ENCODE measurements at places on chromosomes 6 and 20.

DNA sequence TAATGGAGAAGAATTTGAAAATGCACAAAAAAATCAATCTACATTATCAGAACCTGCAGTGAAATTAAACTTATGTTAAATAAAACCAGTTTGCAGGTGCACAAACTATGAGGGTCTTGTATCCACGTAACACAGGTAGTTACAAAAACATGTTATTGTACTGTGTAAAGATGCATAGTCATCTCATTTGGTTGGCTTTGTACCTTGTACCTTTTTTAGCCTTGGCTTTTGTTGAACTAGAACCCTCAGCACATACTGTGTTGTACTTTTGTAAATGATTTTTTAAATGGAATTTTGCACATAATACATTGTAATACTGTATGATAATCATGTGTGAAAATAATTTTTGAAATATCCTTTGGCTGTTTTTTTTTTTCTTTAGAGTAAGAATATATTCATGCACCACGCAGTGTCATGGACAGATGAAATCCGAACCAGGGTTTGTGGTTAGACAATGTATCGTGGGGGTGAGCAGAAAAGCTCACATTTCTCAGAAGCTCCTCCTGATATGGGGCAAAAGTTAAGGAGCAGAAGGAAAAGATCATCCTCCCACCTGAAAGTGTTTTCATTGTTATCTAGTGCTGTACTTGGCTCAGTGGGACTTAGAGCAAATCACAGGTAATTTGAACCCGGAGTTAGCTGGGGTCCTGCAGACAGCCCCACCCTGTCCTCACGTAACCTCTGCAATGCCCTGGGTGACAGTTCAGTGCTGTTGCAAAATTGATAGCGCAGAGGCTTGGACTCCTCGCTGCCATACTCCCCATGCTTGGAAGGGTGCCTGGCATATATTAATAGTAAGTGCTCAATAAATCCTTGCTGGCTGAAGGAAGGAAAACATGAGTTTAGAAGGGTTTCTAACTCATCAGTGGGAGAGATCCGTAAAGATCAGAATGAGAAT lies 14.8 kb upstream of the NAA20 start:
- DNase-seq = no peak

DNA sequence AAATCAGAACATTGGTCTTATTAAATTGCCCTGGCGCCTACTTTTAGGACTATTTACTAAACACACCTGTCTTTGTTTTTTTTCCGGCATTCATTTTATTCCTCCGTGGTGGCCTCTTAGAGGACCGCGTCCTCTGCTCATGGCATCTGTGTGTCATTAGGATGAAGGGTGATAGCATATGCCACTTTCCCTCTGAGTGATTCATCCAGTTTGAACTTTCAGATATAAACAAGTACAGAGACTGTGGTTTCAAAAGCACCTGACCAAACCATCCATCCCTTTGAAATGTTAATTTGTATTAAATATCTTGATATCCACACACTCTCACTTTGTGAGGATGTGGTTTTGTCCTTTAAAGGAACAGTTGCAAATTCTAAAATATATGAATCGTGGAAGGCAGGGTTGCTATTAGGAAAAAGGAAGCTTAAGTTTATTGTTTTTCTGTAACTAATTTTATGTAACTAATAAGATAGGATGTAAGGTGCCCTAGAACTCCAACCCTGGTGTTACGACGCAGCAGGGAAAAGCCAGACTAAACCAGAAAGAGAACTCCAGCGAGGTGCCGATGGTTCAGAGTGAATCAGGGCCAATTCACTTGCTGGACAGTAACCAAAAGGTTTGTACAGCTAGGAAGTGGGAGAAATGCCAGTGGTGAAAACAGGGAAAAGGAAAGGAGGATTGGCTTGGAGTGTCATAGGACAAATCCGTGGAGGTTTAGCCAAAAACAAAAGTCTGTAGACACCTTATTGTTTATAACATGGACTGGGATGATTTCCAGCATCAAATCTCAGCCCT lies 98.7 kb downstream of the SHLD1 start:
- no peak for DNase-seq

- DNase-seq = no peak
Measured at GRCh38 chr20:44358776-44359175, 3.3 kb downstream of the HNF4A start.

DNA sequence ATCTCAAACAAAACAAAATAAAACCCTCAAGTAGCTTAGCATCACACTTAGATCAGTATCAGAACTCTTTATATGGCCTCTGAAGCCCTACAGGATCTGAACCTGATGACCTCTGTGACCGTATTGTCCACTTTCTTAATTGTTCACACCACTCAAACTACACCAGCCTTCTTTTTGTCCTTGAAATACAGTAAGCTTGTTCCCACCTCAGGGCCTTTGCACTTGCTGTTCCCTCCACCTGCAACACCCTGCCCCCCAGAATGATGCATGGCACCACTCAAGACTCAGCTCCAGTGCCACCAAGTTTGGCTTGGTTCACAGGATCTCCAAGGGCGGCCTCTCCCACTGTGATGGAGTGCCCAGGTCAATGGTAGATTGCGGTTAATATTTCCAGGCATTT lies 25.7 kb downstream of the CPNE5 start:
- no peak for DNase-seq

GRCh38 chr6:111631903-111632460 lies 26.3 kb upstream of the TRAF3IP2 start:
- no peak for DNase-seq

GRCh38 chr6:111478749-111479148 lies 4.3 kb downstream of the REV3L start:
- no peak for DNase-seq

DNA sequence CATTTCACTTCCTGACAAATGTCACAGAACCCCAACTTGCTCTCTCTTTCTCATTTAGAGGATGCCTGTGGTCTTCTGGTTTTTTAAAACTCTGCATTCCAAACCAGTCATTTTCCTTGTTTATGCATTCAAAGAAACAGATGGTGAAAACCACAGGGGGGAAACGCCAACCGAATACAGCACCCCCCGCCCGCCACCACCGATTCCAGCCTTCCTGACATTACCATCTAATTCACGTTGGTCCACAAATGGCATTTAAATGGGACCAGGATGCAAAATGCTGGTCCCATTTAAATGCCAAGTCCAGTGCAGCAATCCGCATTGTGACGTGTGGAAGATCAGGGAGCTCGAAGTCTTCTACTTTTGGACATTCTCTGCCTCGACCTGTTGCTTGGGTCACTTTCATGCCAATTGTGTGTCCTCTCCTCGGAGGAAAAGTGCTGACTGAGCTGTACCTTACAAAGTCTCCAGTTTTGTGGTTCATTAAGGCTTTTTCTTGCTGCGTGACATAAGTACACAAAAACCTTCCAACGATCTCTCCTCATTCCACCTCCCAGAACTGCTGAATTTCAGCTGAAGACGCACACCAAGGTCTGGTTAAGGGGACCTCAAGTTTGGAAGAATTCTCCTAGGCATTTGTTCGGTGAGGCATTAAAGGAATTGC lies 35.8 kb downstream of the NEDD9 start:
- DNase-seq = no peak

- DNase-seq = no peak
Measured at GRCh38 chr20:45950330-45950646, 15.8 kb downstream of the PCIF1 start.

GRCh38 chr6:14711056-14711703 lies 534.7 kb upstream of the JARID2 start:
- no peak for DNase-seq

GRCh38 chr6:133890711-133891148 lies 1.8 kb downstream of the TCF21 start:
- DNase-seq = no peak

- no peak for DNase-seq
Measured at GRCh38 chr6:93418408-93419303, 703 bp downstream of the EPHA7 start.

DNA sequence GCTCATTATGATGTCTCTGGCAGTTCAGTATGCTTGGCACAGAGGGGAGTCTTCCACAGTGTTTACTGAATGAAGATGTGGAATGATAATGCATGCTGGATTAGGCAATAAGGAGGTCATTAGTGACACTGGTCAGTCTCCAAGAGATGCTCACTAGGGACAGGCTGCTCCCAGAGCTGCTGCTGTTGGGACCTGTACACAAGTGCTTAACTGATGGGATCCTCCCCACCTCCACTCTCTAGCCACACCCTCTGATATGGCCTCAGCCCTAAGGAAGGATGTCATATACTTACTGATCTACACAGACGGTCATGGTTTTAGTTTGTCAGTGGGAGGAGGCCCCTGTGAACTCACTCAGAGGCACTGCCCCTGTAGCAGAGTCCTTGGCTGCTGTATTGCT lies 73.4 kb downstream of the MYB start:
- DNase-seq = no peak

- DNase-seq = no peak
Measured at GRCh38 chr6:83466328-83466727, 35.5 kb upstream of the ME1 start.

GRCh38 chr6:84804720-84805119 lies 40.3 kb upstream of the TBX18 start:
- no peak for DNase-seq

DNA sequence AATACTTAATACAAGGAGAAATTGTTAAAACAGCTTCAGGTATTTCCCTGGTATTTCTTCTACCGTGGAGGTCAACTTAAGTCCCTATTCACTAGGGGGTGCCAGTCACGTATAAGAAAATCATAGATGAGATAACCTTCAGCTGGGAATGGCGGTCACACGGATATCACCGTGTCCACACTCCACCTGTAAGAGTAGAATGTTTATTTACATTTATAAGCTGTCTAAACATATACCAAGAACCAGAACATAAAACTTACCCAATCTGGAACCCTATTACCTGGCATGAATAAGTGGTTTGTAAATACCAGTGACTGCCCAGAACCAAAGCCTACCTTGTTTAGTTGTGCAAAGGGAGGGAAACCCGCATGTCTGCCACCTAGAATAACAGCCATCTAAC lies 1.9 kb upstream of the ELOVL4 start:
- no peak for DNase-seq

DNA sequence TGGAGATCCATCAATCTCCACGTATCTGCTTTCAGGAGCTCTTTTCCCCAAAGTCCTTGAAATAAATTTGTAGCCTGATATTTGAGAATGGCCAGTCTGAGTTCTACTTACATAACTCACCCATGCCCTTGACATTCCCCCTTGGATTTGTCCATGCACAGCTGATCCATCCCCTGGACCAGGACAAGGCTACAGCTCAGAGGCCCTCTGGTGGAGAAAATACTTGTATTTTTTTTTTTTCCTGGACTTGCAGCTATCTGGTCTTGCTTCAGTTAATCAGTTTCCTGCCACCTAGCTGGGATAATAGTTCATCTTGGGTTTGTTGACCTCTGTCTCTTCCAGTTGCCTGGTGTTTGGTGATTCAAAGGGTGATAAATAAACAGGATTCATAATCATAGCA lies 467.6 kb downstream of the DHX35 start:
- DNase-seq = no peak

GRCh38 chr6:78615430-78615904 lies 251.9 kb upstream of the IRAK1BP1 start:
- no peak for DNase-seq

- no peak for DNase-seq
Measured at GRCh38 chr20:40103420-40103819, 585.6 kb downstream of the MAFB start.

DNA sequence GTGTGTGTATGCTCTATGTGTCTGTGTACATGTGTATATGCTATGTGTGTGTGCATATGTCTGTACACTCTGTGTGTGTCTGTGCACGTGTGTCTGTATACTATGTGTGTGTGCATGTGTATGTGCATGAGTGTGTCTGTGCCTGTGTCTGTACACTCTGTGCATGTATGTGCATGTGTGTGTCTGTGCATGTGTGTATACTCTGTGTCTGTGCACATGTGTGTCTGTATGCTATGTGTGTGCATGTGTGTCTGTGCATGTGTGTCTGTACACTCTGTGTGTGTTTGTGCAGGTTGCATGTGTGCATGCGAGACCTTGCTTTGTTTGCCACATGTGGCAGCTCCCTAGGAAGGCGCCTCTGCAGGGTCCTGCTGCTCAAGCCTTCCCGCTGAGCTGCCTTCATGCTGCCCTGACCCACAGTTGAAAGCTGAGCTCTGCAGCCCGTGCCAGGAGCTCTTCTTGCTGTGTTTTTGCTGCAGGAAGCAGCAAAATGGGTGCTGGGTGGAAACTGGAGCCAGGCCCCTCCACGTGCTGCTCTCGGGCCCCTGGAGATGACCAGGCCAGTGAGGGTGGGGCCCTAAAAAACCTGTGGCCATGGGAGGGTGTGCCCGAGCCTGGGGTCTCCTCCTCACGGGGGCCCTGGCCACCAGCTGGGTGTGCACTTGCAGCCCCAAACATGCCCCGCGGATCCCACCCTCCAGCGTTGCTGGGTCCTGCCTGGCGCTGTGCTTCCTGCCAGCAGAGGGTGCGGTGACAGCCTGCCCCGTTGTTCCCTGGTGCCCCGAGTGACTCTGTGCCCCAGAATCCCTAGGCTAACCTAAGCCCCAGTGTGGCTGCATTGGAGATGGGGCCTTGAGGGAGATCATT lies 109.1 kb downstream of the DACT2 start:
- no peak for DNase-seq

DNA sequence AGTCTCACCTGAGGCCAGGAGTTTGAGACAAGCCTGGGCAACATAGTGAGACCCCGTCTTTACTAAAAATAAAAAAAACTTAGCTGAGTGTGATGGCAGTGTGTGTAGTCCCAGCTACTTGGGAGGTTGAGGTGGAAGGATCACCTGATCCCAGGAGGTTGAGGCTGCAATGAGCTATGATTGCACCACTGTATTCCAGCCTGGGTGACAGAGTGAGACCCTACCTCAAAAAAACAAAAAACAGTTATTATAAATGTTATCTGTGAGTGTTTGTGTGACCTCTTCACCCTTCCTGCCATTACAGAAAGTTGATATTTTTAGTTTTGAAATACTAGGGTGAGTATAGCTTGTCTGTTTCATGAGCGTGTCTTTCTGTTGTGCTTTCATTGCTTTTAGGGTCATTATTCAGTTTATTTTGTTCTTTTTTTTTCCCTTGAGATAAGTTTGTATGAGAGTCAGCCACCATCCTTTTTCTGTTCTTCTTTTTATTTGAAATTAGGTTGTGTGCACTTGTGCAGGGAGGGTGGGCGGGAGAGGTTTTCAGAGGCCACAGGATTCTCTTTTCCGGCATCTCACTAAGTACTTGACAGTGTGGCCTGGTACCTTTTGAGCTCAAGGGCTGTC lies 26.2 kb downstream of the CDYL start:
- no peak for DNase-seq

DNA sequence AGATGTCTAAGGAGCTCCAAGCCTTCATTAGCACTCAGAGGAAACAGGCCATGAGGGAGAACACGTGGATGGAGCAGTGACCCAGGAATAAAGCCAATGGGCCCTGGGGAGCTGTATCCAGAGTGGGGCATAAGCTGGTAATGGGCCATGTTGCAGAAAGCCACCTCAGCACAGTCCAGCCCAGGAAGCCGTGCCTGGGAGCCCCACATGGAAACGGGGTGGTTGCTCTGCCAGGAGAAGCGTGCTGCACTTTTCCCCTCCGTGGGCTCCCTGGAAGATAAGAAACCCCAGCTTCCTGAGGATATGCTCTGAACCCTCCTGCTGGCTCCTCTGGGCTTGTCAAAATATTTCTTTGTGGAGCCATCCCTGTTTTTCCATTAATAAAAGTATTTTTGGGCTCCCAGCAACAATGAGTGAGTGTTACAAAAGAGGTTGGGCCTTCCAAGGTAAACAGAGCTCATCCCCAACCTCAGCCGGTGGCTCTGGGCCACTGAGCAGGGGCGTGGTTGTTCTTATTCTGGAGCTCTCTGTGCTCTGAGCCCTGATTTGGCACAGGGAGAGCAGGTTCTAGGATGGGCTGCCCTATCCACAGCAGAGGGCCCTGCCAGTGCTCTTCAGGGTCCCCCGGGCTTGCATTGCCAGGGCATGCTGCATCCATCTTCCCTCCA lies 31.2 kb upstream of the NFATC2 start:
- DNase-seq = no peak

- DNase-seq = no peak
Measured at GRCh38 chr6:41578217-41579087, 32.3 kb downstream of the FOXP4 start.
